ENCODE measurements at places on chromosomes 12 and 14.

- DNase-seq: no peak
These were observed 73.6 kb downstream of the RBM19 start for GRCh38 chr12:113892556-113892955.

DNA sequence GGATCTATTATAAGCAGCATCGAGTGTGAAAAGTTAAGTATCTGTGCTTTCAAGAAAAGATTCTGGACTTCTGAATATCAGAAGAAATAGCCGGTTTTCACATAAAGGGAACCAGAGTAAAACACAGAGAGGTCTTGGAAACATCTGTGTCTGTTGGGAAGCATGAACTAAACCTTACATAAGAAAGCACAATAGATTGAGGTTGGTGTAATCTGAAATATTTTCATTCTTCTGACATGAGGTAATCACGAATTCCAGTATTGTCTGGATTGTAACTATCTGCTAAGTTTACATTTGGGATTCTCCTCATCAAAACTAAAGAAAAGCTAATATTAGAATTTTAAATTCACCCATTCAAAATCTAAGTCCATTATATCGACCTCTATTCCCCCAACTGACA is 161.3 kb downstream of the CPNE8 start:
- no peak for DNase-seq

DNA sequence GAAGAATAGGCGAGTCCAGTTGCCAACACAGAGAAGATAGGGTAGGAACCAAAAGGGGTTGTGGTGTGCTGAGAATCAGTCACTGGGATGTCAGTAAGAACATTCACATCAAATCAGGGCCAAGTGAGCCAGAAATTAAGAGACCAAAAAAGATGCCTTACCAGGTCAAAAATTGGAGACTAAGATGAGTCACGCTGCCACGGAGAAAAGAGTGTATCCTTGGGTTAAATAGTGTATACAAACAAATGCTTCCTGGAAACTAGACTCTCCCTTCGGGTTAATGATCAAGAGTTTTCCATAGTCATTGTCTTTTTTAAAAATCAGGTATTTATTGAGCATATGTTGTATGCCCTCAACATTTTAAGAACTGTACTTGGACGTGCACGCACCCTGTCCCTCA is 45.2 kb upstream of the BAZ1A start:
- no peak for DNase-seq

- DNase-seq: no peak
These were observed 122.2 kb upstream of the RTL1 start for GRCh38 chr14:101025696-101026095.

DNA sequence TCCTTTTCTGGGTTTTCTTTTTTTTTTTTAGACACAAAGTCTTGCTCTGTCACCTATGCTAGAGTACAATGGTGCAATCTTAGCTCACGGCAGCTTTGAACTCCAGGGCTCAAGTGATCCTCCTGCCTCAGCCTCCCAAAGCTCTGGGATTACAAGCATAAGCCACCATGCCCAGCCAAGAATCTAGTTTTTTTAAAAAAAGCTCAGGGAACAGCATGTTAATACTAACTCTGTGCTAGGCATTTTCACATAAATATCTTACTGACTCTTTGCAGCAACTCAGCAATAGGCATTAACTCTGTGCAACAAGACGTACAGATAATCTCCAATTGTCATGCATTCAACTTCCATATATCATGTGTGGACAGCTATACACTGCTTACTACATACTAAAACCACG is 97.4 kb downstream of the LLPH start:
- no peak for DNase-seq

GRCh38 chr14:101464310-101464983 is 96.8 kb upstream of the DIO3 start:
- no peak for DNase-seq

DNA sequence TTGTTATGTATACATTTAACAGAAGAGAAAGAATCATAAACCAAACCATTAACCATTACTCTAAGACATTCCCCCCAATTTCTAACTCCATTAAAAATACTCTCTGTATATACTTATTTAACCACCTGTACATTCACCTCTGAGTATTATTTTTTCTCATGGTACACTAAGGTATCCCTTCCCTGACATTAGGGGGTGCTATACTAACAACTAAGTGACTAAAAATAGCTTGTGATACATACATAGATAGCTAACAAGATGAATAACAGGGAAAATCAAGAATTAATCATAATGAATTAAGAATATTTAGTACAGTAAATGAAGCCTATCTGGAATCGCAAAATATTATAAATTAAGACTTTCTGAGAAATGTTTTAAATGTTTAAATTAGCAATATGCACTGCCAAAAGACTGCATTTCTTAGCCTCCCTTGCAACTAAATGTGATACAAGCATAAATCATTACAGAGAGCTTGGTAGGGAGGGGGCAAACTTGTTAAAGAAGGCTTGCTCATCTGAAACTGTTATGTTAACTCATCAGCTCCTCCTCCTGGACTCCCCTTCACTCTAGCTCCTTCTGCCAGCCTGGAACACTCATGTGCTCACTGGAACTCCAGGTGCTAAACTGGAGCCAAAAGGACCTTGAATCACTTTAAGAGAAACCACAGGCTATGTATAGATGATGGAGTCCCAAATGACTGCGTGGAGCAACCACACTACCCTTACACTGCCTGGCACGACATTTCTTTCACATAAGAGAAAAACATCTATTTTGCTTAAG is 14.9 kb downstream of the C2CD5 start:
- DNase-seq: no peak

DNA sequence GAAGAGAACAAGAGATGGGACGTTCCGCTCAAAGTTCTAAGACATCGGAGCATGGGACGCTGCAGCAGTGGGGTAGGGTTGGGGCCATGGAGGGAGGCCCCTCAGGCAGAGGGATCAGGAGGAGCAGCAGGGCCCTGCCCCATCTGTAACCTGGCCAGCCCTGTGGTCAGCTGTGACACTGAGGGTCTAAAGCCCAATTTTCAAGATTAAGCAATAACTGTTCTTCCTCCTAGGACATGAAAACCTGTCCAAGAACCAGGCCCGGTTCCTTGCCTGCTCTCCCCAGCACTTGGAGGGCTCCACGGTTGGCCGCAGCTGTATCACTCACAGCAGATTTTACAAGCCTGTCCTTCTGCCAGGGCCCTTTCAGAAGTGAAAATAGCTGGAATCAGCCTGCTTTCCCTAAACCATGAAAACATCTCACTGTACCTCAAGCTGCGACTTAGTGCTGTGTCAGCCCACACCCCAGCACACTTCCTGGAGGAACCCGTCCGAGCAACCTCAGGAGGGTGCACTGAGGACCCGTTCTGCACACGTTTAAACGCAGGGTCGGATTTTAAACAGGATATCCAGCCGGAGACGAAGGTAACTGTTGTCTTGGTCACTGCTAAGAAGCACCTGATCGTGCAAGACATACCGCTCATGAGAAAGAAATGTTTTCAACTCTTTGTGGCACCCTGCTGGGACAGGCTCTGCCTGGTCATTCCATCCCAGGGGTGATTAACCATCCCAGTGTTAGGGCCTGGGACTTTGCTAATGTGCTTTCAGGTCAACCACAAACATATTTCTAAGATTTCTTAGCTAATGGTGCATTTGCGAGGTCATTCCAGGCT is 201.9 kb upstream of the DIO3 start:
- no peak for DNase-seq

DNA sequence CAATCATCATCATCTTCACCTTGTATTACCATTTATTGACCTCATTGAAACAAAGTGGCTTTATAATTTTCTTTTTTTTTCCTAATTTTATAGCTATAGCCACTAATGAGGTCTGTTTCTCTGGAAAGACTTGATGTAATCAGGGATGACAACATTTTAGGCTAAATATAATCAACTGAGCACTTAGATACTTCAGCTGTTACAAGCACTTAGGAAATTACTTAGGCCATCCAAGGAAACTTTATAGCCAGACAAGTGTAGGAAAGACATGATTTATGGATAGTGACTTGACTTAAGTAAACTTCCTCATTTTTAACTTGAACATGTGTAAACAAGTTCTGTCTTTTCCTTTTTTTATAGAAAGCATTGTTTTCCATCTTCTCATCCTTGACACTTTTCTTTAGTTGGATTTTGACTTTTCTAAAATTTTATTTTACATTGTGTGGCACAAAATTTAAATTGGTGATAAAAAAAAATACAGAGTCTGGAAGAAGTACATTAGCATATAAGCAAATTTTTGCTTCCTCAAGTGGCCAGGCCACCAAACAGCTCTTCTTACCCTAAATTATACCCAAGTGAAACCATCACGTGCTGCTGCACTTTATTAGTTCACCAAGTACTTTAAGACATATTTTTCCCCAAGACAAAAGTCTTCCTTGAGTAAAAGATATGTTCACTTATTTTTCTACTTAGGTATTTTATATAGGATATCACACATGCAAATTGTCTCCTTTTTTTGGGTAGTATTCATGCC is 15.1 kb downstream of the CPNE8 start:
- no peak for DNase-seq

DNA sequence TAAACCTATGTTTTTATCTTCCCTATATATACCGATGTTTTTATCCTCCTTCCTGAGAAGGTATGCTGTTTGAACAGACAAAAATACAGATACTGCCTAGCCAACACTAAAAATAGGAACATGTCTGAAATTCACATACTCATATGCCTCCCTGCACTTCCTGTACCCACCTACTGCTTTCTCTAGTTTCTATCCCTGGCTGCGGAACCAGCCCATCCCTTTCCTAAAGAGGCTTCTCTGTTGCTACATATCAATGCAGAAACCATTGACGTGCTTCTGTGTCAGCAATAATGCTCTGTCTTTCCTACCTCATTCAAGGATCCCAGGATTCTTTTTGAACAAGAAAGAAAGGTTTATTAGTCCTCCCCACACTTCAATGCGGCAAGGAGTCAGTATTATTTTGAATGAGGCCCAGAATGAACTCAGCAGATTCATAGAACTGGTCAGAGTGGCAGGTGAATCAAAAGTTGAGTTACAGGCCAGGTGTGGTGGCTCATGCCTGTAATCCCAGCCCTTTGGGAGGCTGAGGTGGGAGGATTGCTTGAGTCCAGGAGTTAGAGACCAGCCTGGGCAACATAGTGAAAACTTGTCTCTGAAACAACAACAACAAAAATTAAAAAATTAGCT is 67.8 kb upstream of the NAP1L1 start:
- DNase-seq: no peak

DNA sequence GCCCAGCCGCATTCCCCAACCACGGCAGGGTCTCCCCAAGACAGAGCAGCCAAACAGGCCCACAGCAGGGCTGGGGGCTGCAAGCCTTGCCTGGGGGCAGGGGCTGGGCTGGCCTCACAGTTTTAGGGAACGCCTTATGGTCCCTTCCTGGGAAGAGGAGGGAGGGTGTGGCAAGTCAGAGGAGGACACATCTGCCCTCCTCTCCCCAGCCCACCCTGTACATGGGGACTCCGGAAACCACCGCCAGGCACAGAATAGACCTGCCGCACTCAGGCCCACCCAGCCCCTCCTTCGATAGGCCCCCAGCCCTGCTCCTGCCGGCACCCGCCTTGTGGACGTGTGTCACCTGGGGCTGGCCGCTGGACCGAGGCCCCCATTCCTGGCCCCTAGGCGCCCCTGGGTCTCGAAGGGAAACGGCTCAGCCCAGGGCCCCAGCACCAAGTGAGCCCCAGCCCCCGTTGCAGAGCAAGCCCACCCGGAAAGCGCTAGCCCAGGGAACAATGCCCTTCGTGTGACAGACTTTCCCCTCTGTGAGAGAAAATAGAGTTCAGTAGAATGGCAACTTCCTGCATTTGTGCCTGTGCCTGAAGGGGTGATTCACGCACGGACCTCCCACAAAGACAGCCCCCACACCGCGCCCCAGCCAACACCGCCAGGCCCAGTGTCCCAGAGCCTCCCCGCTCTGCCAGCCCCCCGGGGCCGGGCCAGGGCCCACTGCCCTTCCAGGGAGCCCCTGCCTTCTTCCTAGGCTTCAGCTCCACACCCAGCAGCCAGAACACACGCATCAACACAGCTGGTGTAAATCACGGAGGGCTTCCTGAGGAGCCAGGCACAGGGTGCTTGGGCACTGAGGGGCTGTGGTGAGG is 12.0 kb upstream of the NUDT14 start:
- DNase-seq: no peak

- no peak for DNase-seq
These were observed 74.6 kb downstream of the SNAPC1 start for GRCh38 chr14:61836807-61837206.
